ENCODE measurements at places on chromosomes 7 and 10.

DNA sequence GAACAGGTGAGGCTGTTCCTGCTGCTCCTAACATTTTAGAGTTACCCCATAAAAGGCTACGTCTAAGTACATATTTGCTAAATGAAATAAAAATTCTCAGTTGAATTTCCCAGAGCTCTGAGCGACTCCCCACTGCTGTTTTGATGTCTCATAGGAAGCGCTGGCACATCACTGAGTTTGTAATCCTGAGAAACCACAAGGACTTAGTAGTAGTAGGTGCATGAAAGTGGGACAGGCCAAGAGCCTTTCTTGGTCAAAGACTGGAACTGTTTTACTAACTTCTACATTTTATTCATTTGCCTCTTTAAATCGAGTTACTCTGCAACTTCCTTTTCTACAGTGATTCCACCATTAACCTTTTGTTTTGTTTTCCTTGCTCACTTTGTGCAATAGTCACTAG is 85.9 kb downstream of the XPNPEP1 start:
- DNase-seq, result peak; percentile 11

DNA sequence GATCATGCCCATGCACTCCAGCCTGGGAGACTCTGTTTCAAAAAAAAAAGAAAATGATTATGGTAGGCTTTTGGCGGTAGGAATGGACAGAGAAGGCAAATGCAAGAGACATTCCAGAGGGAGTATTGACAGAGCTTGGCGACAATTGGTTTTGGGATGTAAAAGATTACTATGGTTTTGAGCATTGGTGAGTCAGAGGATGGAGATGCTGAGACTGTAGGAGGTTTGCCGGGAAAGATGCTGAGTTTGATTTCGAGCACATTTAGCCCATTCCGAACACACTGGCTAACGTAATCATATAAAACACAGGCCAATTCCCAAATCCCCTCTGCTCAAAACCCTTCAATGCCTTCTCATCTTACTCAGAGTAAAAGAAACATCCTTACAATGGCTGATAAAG is 161.6 kb upstream of the MKLN1 start:
- DNase-seq, result peak; percentile 10

GRCh38 chr10:97726636-97727178 is 10.2 kb upstream of the ZFYVE27 start:
- peak; percentile 73 for DNase-seq

- no peak for DNase-seq
Observed at GRCh38 chr10:97796651-97797050, 24.9 kb upstream of the SFRP5 start.

DNA sequence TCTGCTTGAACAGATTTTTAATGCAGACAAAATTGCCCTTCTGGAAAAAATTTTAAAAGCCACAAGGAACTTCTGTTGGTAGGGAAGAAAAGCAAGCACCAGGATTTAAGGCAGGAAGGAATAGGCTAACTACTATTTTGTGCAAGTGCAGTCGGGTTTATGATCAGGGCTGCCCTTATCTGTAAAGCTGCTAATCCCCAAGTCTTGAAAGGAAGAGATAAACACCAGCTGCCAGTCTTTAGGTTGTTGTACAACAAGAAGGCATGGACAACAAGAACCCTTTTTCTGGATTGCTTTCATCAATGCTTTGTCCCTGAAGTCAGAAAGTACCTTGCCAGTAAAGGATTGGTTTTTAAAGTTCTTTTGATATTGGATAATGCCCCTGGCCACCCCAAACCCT is 40.7 kb downstream of the RALA start:
- no peak for DNase-seq

Measured in PC-3 (cell line).